Stimulated activated CD8-positive, alpha-beta memory T cell treated with anti-CD3 and anti-CD28 coated beads, Interleukin-15, amount 100 ng/mL, for 48 hours (primary cell): ENCODE measurements at places on chromosomes 4 and X.
A peak's percentile ranks its signal among the peaks of the same experiment; 100 is the strongest.

GRCh38 chr4:118367361-118367760, 14.6 kb upstream of the PRSS12 start:
- no peak for DNase-seq

GRCh38 chr4:15376594-15376993, 51.2 kb upstream of the C1QTNF7 start:
- no peak for DNase-seq

DNA sequence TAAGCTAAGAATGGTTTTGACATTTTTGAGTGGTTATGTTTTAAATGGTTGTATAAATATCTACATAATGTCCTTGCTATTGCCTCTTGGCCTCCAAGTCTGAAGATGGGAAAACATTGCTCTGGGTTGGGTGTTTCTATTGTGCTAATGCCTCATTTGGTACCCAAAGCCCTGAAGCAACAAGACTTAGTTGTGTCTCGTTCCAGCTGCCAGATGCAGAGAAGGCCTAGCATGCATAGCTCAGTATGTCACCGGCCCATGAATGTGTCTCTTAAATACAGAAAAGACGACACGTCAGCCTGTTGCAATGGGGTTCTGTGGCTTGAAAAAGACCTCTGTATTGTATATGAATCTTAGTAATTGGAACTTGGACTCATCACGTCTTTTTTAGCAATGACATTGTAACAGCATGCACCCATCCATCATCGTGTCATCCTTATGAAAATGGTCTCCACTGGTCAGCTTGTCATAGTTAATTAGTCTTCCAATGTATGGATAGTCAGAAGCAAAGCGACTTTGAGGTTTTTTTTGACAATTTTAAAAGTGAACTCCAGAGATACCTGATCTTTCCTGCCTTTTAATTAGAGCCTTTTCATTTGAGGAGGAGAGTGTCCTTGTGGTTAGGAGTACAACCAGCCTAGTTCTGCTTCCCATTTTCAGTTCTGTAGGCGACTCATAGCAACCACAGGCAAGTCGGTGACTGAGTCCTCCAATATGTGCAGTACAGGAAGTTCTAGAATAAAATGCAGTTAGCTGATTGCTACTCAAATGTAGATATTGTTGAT, 126.4 kb upstream of the GATB start:
- DNase-seq = no peak

- no peak for DNase-seq
Observed at GRCh38 chrX:126170720-126171119, 4.6 kb upstream of the DCAF12L2 start.

- no peak for DNase-seq
Observed at GRCh38 chrX:53223955-53224859, 800 bp downstream of the KDM5C start.

DNA sequence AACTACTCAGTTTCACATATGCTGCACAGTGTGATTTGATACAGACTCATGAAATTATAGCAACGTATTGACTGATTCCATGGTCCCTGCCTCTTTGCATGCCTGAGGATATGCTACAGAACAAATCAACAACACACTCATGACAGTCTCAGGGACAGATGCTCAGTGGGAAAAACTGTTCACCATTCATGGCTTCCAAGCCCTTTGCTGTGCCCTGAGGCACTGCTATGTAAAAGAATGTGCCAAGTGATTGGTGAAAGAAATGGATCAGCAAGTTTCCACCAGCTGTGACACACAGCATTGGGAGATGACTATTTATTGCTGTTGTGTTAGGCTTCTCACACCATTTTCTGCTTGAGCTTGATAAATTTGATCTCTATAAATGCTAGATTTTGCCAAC, 825.6 kb upstream of the INTU start:
- DNase-seq = no peak

- DNase-seq = no peak
Observed at GRCh38 chrX:56729152-56729850, at the start of gene NBDY. NBDY (plus strand) TSS chrX:56729243; CDS start chrX:56729354, 111 bp downstream.

GRCh38 chrX:16312761-16313623, 145.7 kb downstream of the MAGEB17 start:
- no peak for DNase-seq

- DNase-seq = no peak
Observed at GRCh38 chr4:170420255-170420693, 330.5 kb upstream of the AADAT start.

- DNase-seq = no peak
Observed at GRCh38 chr4:17024425-17024824, 126.0 kb upstream of the LDB2 start.

GRCh38 chrX:71547339-71547738, 14.4 kb downstream of the OGT start:
- DNase-seq = no peak

DNA sequence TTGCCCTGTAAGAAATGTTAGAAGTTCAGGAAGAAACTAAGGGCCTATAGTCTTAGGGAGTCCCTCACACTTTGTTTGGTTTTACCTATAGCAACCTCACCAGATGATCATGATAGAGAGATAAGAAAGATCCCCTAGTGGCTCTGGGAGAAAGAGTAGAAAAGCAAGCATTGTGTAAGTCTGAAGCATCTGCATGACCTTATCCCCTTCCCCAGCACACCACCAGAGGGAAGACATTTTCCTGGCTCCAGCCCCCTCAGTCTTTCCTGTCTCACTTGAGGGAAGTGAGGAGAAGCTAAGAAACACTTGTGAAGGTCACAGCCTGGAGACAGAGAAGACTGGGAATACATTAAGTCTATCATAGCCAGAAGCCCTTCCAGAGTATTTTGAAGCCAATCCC, 154.0 kb downstream of the EVC2 start:
- no peak for DNase-seq

GRCh38 chrX:43527801-43528200, 128.3 kb upstream of the MAOA start:
- DNase-seq = no peak

DNA sequence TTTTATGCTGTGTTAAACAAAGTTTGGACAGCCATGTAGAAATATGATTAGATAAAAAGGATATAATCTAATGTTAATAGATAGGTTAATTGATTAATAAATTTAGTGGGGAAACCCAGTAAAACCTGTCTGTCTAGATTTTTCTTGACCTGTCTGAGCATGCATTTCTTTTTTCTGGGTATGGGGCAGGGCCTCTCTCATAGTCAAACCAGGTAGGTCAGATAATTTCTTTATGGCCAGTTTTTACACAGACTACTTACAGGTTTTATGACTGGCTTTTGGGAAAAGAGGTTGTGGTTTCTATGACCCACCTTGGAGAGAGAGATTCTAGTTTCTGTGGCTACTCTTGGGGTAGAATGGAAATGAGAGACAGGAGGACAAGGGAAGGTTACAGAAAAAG, 135.6 kb upstream of the EPHA5 start:
- DNase-seq = no peak

- no peak for DNase-seq
Observed at GRCh38 chr4:54104907-54105306, 4.9 kb downstream of the GSX2 start.

DNA sequence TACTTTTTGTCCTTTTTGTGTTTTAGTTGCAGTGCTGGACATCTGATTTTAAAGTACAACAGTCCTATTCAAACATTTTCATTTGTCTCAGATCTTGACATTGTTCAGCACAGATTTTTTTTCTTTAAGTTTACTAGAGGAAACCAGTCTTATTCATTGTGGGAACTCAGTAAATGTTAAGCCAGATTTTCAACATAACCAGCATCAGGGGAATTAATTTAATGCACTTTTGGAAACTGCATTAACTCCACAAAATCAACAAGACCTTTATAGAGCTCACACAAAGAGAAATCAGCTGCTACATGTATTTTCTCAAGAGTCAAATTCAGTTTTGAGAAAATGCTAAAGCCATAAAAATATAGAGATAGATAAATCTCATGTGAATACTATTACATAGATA, 9.9 kb downstream of the CPE start:
- DNase-seq = no peak

DNA sequence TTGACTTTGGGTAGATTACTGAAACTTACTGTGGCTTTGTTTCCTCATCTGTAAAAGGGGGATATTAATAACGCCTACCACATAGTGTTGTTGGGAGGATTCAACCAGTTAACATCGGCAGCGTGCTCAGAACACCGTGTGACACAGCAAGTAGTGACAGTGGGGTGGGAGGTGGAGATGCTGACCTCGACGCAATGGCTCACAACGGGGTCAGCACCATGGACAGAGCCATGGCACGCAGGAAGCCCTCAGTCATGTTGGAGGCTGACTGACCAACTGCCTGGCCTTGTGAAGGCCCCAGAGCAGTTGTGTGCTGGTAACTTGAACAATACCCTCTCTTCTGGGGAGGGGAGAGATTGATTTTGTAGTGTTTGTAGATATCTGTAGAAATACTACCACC, 93.2 kb downstream of the WFS1 start:
- no peak for DNase-seq

GRCh38 chr4:106291678-106292077, 24.3 kb downstream of the TBCK start:
- DNase-seq = no peak

GRCh38 chr4:15149234-15149838, 147.1 kb downstream of the CPEB2 start:
- DNase-seq = no peak

DNA sequence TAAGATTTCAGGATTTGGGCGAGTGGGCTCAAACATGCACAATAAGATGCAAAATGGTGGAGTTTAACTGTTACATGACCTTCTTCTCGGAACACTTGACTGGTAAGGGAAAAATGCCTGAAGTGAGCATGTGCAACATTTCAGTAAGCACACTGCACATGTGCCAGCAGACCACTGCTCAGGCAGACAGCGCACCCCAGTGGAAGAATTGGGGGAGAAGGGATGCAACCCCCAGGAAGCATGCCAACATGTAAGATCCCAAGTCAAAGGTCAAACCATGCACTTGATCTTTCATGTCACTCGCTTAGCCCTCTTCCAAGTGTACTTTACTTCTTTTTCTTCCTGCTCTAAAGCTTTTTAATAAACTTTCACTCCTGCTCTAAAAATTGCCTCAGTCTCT, 256.3 kb downstream of the CENPC start:
- DNase-seq = no peak

- DNase-seq = no peak
Observed at GRCh38 chrX:110044346-110045249, 41.7 kb downstream of the TMEM164 start.

GRCh38 chrX:130788786-130789581, 114.0 kb downstream of the ENOX2 start:
- DNase-seq = no peak

DNA sequence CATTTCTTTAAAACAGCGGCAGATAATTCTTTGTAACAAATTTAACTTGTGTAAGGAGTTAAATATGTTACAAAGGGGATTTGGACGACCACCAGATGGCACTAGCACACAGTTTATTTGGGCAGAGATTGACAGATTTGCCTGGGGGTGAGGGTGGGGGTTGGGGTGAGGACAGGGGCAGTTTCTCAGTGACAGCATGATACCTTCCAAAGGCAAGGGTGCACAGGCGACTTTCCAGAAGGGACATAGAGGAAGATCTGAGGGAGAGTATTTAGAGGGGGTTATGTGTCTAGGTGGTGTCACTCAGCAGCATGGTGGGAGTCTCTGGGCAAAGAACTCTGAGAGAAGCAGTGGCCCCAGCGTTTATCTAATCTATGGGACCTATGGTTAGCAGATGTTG, 9.6 kb upstream of the TMA16 start:
- DNase-seq = peak; percentile 4

DNA sequence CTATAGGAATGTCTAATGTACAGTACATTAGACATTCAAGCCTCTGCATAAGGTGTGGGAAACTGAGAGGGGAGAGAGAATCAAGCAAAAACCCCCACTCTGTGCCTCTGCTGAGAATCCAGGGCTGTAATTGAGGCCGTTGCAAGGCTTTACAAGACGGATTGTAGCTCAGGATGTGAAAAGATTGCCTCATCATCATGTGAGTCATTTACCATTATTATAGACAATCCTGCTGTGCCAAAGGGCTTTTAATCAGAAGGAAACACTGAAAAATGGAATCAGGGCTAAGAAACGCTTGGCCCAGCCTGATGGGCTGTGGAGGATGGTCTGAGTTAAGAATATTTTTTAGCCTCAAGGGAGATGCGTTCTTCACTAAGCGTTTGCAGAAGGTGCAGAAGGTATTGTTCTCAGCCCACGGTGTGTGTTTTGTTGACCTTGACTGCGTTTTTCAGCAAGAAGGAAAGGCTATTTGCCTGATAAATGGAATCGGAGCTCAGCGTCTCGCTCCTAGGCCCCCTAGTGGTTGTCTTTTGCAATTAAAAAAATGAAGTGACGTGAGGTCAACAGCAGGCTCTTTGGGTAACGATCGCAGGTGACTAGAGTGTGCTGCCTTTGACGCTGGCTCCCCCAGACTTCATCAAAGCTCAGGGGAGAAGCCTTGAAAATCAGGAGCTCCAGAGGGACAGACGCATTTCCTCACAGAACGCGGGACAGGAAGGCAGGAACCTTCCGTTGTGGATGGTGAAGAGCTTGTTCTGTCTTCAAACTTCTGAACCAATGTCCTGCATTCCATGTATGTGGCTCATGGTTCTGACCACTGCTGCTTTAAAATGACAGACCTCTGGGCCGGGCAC, 18.1 kb upstream of the CHRNA9 start:
- DNase-seq = peak; percentile 39

- DNase-seq = no peak
Observed at GRCh38 chrX:13167481-13168231, 123.2 kb upstream of the FAM9C start.

DNA sequence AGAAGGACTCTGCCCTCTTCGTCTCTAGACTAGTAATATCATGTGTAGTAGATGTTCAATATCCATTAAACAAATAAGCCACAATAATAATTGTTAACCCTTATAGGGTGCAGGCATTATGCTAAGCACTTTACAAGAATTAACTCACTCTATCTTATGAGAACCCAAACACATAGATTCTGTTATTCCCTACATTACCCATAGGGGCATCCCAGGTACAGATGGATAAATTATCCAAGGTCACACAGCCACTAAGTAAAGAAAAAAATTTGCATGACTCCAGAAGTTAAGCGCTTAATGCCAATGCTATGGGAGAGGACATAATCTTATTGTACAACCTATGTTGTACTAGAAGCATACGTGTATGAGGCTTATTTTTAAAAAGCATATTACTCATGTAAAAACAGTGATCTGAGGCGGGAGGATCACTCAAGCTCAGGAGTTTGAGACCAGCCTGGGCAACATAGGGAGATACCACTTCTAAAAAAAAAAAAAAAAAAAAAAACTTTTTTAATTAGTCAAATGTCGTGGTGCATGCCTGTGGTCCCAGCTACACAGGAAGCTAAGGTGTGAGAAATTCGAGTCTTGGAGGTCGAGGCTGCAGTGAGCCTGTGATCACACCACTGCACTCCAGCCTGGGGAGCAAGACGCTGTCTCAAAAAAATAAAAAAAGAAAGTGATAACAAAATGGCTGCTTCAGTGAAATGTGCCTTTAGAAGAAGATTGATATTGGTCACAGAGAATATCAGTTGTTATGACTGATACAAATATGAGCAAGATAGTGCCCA, 13.6 kb downstream of the LDB2 start:
- no peak for DNase-seq

DNA sequence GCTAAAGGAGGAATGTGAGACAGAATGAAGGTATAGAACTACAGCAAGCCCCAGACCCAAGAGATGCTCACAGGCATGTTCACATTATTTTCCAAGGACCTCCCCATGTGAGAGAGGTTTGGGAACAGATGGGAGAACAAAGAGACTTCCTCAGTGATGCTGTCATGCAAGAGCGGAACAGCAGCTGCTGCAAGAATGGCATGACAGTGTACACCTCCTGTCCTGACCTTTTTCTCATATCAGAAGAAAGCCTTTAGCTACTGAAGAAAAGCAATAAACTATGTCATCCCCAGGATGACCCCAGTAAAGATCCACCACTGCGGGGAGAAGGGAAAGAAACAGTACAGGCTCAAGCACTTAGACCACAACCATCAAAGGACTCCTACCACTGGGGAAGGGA, 7.2 kb downstream of the PRDM5 start:
- DNase-seq = no peak
